ENCODE measurements at places on chromosomes 13 and 19. TPM values are rescaled to one million over a fixed set of nuclear protein-coding genes. Genes with fewer than 3 reads are reported as not detected.

HIPK4 gene
- not detected for total RNA-seq

PRKCG gene
- total RNA-seq = not detected

PGLYRP2 gene
- not detected for total RNA-seq

ATP8A2 gene
- 1.6 TPM for total RNA-seq

SMIM24 gene
- not detected for total RNA-seq

SERPINE3 gene
- total RNA-seq = not detected
